ENCODE measurements at places on chromosomes 6 and 20.
A peak's percentile ranks its signal among the peaks of the same experiment; 100 is the strongest.

- DNase-seq: no peak
Observed at GRCh38 chr20:59148701-59149493, 14.7 kb upstream of the ZNF831 start.

DNA sequence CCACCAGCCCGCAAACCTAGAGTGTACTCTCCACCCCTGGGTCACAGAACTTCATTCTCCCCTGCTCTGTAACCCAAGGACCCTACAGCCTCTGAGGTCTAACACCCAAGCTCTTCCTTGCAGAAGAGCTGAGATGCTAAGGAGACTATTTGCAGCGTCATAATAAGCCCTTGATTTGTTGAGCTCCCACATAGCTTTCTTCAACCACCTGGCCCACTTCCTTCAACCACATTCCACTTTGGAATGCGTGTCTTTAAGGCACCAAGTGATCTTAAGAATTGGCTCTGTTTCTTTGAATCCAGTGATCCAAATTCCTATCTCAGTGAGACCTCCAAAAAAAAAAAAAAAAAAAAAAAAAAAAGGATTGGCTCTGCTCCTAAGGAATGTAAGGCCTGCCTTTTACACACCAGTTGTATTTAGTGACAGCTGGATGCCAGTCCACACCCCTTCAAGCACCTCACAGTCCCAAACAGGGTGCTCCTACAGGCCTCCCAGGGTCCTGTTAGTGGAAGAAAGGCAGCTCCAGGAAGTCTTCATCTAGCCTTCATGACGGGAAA lies 106.2 kb downstream of the UBE3D start:
- DNase-seq: no peak

DNA sequence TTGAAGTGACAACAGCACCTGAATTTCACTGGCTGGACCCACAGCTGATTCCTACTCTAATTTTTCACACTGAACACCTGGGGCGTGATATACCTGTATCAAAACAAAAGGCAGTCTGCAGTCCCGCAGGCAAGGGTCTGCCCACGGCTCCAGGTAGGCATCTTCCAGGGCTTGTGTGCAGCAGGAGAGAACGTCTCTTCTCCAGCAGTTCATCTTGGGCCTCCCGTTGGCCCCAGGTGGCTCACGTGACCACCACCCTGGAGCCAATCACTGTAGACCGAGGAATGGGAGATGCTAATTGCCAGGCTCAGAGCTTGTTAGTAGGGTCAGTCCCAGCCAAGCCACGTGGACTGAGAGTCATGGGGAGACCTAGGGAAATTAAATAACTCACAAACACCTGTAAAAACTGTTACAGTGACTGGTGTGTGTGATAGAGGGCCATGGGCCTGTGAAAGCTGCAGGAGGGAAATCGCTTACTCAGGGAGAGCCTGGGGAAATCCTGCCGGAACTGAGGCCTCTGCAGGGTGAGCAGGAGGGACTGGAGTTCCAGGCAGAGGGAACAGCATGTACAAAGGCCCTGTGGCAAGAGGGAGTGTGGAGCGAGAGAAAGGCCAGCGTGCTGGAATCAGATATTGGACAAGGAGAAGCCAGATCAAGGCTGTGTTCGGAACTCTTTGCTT lies 83.4 kb downstream of the EYA2 start:
- no peak for DNase-seq

DNA sequence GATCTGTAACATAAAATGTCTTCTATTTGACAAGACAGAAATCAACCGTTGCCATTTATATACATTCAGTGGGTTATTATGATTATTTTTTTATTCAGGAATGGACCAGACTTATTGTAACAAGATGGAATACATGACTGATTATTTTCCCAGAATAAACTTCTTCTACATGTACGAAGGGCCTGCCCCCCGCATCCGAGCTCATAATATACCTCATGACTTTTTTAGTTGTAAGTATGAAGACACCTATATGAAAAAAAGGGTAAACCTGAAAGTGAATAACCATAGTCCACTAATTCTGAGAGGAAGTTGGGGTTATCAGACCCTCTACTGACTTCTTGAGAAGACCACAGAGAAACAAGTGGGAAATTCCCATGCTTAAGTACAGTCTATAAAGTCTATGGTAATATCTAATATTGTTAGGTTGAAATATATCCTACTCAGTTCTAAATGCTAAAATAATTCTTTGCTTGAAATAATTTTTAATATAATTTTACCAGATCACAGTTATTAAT lies 15.9 kb downstream of the OR2A4 start:
- no peak for DNase-seq

- DNase-seq: no peak
Observed at GRCh38 chr6:5085648-5086293, 630 bp downstream of the PPP1R3G start.

- no peak for DNase-seq
Observed at GRCh38 chr6:157867981-157868380, 44.9 kb downstream of the SNX9 start.

- no peak for DNase-seq
Observed at GRCh38 chr6:56757588-56757984, 114.9 kb upstream of the DST start.

- no peak for DNase-seq
Observed at GRCh38 chr20:48247961-48248360, 462.7 kb upstream of the SULF2 start.

DNA sequence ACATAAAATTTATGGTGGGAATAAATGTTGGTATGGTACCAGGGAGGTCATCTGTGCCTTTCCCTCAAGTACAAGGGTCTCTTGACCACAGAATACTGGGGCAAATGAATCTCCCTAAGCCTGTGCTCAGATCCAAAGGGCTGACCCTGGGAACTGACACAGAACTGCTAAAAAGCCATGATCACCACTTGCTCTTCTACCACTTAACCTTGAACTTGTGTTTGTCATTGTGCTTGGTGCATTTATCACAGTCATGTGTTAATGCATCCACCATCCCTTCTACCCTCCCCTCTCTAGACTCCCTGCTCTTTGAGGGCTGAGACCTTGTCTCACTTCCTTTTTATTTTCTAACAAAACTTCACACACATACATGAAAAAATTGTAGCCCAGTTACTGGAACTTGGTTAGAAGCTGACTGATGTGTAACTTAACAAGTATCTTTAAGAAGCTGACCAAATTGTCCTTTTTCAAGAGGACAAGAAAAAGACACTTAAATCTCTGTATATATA lies 46.1 kb upstream of the PBOV1 start:
- DNase-seq: no peak

DNA sequence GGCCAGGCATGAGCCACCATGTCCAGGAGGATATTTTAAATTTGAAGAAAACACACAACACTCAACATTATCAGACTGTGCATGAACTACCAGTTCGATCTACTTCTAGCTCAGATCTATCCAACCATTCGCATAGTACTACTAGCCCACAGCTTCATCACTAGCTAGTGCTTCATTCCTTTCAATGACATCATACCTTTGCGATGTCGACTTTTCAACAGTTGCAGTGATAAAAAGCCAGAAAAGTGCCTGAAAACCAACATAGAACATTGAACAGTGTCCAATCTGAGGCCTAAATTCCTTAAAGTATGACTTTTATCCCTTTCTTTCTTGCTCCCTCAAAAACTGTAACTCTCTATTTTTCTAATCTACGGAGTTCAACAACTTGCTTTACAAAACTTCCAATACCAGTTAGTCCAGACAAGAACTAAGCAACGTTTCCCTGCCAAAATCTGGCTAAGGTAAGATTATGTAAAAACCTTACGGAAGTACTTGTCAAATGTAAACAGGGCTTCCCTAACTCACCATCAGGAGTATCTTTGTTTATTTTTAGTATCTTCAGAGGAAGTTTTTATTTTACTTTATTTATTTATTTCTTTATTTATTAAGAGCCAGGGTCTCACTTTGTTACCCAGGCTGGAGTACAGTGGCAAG lies 434.0 kb upstream of the JARID2 start:
- DNase-seq: no peak

DNA sequence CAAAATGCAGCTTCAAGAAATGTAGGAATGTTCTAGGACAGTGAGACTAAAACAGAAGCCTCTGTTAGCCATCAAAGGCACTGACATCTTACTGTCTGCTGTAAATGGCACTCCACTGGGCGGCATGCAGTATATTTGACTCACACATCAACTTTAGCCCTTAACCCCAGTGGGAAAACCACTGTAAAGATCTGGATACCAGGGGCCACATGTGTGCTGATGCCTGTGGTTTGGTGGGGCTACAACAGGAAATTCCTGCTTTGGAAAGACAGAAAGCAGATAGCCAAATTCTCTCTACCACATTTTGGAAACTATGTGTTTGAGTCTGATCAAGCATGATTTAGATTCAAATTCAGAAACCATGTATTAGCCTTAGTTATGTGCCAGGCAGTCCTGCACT lies 4.3 kb downstream of the PFDN4 start:
- DNase-seq: no peak

GRCh38 chr6:167779129-167779992 lies 47.4 kb upstream of the AFDN start:
- no peak for DNase-seq

DNA sequence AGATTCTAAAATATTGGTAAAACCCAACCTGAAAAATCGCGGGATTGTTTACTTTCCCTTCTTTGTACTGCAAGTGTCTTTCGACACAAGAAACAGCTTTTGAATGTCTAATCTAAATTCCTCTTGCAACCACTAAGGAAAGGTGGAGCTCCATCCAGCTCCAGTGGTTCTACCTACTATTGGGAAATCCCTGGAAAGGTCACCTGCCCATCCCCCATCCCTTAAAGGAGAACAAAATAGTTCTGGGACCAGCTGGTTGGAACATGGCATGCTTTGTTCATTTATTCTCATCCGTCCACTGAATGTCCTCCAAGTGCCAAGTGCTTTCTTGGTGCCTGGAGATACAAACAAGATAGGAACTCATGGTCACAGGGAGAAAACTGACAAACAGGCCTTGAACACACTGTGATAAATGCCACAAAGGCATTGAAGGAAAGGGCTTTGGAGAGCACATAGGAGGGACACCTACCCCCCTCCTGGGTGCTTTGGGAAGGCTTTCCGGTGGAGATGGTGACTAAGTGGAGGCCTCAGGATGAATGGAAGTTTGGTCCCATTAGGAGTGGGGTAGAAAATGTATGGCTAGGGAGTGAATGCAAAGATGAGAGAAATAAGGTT lies 2.3 kb upstream of the CITED2 start:
- no peak for DNase-seq

GRCh38 chr6:53529324-53530036 lies 15.4 kb downstream of the GCLC start:
- DNase-seq: no peak

GRCh38 chr6:124622351-124622750 lies 339.9 kb upstream of the RNF217 start:
- DNase-seq: no peak

- DNase-seq: no peak
Observed at GRCh38 chr6:143098054-143098671, 37.5 kb downstream of the AIG1 start.

GRCh38 chr6:106090001-106090400 lies 3.9 kb downstream of the PRDM1 start:
- no peak for DNase-seq

DNA sequence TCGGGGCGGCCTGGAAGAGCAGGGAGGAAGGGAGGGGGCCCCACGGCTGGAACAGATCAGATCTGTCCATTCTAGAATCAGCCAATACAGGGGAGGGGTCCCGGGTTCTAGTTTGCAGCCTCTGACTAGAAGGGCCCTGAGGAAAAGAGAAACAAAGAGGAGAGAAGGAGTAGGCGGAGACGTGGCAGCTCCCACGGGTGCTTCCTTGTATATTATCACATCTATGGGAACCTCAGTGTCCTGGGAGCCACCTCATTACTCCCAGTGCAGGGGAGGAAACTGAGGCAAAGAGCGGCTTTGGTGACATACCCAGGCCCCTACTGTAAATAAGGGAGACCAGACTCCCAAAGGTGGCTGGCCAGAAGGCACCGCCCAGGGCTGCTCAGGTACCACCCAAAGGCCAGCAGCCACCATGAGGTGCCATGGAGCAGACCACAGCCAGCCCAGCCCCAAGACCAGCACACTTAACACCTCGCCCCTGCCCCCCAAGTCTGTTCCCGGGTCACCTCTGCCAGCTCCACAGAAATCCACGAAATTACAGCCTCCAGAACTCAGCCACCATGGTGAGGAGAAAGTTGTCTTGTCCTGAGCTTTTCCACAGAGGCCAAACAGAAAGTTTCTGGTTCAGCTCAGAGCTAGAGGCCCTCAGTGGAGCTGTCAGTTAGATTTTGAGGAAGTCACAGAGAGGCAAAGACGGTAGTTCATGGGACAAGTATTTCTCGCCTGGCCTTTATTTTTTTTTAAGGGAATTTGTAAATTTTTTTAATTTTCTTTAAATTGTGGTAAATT lies 2.1 kb downstream of the ZC3H12D start:
- no peak for DNase-seq

GRCh38 chr6:110345025-110345424 lies 13.1 kb downstream of the METTL24 start:
- no peak for DNase-seq

DNA sequence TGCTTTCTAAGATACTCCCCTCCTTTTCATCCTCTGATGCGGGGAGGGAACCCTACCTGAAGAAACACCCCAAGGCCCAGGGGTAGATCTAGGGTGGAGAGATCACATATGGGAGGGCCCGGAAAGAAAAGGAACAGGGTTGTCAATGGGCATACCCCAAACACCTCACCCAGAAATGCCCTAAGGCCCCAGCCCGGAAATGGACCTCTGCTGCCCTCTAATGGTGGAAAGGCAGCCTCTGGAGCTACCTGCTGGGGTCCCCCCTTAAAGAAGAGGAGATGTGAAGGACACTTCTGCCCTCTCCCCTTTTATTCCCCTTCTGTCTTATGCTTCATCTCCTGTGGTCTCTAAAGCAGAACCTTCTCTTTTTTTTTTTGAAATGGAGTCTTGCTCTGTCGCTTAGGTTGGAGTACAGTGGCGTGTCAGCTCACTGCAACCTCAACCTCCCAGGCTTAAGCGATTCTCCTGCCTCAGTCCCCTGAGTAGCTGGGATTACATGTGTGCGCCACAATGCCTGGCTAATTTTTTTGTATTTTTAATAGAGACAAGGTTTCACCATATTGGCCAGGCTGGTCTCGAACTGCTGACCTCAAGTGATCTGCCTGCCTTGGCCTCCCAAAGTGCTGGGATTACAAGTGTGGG lies 458 bp upstream of the ARMC12 start:
- DNase-seq: peak; percentile 84

DNA sequence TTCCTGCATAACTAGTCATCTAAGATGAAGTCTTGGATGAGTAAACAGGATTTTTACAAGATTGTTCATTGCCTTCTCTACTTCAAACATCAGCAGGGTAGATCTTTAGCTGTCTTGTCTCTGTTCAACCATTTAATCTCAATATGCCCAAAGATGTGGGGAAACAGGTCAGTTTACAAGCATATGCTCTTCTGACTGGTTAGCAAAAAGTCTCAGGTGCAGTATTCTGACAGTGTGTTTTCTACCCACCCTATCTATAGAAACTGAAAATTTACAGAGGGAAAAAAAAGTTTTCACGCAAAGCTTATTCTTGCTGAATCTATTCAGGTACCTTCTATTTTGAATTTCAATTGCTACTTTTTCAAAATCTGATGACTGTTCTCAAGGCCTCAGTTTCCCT lies 29.0 kb downstream of the MAP3K5 start:
- DNase-seq: no peak

- no peak for DNase-seq
Observed at GRCh38 chr6:81304466-81304865, 448.0 kb downstream of the TENT5A start.

GRCh38 chr20:50218987-50219435 lies 28.4 kb downstream of the CEBPB start:
- DNase-seq: no peak

- no peak for DNase-seq
Observed at GRCh38 chr6:32867022-32867477, 13.1 kb downstream of the PSMB9 start.
